Calu3 (cell line): ENCODE measurements at places on chromosomes 3 and 15.

DNA sequence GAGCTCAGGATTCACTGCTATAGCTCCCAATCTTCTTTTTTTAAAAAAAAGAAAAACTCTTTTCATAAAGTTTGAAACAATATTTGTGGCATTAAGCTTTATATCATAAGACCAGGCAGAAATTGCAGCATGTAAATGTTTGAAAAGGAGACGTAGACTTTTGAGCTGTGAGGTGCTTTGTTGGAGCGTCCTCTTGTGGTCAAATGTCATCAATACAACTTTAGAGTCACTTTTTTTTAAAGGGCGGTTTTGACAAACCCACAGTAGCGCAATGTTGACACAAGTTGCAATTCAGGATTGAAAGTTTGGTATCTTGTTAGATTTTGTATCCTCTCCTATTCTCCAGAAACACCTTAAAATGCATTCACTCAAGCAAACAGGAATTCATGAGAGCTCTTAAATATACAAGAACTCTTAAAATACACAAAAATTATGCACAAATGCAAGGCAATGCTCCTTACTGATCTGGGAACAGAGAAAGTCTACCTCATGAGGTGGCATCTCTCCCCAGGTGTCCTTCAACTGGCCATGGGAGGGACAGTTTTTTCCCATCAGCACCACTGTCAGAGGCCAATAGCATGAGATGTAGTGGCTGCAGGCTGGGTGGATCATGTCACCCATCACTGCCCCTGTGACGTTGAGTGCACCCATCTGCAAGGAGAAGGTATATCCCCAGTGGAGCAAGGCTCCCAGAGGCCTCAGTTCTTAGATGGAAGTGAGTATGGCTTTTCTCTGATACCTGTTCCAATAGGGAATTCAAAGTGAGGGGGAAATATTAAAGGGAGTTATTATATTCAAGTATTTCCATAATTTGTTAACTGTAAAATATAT lies 70.7 kb downstream of the ANXA2 start:
- peak; percentile 54 for DNase-seq

- peak; percentile 97 for DNase-seq
Observed at GRCh38 chr3:169662132-169662842, 1.2 kb downstream of the MECOM start.

- DNase-seq, result no peak
Observed at GRCh38 chr15:69059557-69059943, 45.1 kb downstream of the NOX5 start.

DNA sequence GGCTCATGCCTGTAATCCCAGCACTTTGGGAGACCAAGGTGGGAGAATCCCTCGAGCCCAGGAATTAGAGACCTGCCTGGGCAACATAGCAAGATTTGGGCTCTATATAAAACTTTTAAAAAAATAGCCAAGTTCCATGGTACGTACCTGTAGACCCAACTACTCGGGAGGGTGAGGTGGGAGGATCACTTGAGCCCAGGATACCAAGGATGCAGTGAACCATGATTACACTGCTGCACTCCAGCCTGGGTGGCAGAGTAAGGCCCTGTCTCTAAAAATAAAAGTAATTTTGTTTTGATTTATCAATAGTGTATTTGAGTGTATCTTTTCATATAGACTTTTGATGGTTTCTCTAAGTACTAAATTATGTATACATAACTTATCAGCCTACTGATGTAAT lies 63.1 kb downstream of the LSM3 start:
- no peak for DNase-seq

- no peak for DNase-seq
Observed at GRCh38 chr15:59699810-59700431, 10.8 kb upstream of the BNIP2 start.

DNA sequence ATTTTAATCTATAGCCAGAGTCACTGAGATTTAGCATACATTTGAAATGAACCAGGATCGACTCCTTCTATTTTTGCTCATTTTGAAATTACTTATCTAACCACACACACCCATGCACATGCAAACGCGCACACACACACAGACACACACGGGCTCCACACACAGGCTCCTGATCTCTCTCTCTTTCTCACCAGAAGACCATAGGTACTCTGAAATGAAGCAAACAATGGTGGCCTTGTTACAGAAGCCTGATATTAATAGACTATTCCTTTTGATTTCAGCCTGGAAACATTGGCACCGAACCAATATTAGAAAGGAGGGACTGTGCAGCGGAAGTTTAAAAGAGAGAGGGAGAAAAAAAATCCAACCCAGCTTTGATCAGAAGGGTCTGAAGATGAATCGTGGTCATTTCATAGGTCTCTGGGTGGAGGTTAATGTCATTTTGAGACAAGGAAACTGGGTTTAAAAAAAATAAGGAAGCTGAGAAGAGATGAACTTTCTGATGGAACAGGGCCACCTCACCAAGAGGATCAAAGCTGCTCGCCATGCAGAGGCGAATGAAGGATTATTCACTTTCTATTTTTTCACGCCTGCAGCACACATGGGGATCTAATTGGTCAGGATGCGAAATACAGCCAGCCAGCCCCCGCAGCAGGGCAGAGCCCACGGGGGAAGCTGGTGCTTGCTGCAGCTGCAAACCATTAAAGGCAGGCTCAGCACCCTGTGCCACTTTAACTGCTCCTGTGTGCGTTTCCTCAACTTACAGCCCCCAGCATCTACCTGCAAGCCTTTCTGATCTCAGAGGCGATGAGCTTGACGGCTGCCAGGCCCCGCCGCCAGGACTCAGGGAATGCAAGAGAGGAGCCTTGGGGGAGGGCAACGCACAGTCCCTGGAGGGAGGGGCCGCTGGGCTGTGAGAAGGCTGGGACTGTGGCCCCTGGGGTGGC lies 88.8 kb downstream of the HES1 start:
- no peak for DNase-seq

DNA sequence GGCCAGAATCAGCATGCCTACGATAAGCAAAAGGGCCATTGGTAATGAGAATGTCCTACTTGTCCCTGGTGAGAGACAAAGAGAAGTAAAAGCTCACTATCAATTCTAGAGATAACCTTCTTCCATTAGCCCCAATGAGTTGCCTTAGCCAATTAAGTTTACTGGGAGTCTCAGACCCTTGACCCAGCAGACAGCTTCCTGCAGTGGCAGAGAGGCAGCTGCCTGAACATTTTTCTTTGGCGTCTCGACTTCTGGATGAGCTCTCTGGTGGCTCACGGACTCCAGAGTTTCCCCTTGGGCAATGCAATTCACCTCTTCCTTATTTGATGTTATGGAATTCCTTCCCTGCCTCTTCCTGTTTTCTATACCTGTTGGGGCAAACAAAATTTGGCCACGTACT lies 1034.4 kb downstream of the NAALADL2 start:
- DNase-seq, result no peak

DNA sequence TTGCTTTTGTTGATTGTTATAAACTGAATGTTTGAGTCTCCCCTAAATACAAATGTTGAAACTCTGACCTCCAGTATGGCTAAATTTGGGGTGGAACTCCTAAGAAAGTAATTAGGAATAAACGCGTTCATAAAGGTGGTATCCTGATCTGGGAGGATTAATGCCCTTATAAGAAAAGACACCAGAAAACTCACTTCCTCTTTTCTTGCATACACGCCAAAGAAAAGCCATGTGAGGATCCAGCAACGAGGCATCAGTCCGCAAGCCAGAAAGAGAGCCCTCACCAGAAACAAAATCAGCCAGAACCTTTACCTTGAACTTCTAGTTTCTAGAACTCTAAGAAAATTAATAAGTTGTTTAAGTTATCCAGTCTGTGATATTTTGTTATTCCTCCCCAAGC lies 37.4 kb upstream of the AZI2 start:
- DNase-seq, result no peak
